ENCODE measurements at places on chromosomes 6 and 20.

DNA sequence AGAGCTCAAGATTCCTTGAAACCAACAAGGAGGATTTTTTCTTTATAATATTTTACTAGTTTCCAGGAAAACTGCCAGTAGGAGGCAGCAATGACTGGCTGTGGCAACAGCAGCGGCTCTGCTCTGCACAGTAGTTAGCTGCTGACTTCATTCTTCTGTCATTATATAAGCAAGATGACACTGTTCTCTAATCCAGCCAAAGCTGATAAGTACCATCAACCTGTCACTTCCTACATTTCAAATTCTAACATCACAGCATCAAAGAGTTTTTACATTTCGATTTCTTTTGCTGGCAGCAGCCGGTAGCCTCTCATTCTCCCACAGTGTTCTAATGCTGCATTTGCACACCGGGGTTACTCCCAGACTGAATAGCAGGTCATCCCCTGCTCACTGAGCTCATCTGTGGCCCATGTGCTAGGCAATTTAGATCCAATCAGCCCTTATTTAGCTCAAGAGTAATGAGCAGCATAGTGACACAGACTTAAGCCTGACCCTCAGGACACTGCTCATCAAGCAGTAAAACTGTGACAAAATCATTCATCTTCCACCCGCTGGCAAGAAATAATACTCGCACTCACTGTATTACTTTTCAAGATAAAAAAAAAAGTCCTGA, 67.8 kb downstream of the MMS22L start:
- DNase-seq = no peak

DNA sequence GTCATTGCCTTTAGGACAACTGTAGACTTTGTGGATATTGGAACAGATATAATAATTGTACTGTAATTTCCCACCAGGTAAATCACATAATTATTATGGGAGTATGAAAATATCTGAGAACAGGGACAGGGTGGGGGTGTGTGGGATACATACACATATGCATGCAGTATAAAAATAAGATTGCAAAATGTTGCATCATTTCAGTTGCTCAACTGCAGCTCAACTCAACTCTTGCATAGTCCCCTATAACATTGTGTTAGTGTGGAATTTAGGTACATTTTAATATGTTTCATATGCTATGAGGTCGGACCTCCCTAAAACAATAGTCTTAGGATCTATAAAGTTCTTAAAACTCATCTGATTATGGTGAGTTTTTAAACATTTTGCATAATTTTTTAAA, 275.0 kb upstream of the FLRT3 start:
- DNase-seq = no peak

DNA sequence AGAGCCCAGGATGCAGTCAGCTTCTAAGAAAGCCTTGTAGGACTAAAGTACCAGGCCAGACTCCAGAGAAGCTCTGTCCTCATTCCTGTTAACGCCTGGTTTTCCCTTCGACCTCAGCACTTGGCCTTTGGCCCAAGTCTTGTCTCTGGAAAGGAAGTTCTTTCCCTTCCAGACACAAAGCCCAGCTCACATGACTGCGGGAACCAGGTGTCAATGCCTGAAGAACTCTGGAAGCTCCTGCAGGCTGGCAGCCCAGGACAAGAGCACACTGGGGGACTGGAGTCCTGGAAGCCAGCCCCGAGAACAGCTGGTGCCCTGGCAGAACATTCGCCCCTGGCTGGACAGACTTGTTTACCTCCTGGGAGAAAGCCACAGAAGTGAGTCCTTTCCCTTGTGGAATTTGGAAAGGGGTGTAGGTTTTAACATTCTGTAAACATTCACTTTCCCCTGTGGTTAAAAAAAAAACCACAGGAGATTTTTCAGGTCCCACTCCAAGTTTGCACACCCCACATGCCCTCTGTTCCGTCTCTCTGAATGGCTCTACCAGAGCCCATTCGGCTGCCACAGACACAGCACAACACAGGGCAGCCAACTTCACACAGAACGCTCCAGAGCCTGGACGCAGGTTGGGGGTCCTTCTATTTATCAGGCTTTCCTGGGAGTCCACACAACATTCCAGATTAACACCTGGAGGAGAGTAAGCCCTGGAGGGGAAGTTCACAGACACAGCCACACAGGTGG, 18.1 kb downstream of the ACSS1 start:
- DNase-seq = no peak

GRCh38 chr20:15561707-15562404, 1011.4 kb downstream of the KIF16B start:
- DNase-seq = no peak

- no peak for DNase-seq
These were observed 132.7 kb downstream of the EDN1 start for GRCh38 chr6:12422848-12423247.

GRCh38 chr6:21710908-21711627, 117.5 kb downstream of the SOX4 start:
- DNase-seq = no peak

DNA sequence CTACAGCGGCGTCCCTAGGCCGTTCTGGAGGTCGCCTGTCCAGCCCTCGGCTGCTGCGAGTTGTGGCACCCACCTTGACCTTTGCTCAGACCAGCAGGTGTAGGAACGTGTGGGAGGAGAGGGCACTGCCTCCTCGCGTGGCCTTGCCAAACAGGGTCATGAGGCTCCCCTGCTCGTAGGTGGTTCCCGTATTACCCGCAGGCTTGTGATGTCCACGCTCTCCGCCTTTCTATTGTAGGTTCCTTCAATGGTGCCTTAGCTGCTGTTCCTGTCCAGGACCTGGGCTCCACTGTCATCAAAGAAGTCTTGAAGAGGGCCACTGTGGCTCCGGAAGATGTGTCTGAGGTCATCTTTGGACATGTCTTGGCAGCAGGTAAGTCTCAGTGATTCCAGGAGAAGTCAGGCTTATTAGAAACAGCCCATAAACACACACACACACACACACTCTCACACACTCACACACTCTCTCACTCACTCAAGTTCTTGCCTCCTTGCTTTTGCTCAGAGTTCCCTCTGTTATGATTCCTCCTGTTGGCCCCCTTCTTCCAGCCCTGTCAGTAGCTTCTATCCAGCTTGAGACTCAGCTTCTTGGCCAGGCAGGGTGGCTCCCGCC, 942 bp downstream of the ACAT2 start:
- DNase-seq = no peak

DNA sequence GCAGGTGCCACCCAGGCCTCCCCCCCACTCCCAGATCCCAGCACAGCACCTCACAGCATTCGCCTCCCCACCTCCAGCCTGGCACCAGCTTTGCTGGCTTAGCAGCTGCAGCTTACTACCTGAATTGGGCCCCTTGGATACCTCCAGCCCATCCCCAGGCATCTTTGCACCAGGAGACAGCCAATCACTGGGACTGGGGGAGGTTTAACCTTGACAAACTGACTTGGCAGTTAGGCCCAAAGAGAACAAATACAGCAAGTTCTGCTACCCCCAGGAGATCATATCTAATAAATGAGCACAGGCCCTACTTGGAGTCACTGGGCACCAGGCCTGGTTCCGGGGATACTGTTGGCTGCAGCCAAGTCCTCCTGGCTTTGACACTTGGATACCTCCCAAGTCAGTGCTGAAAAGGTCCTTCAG, 8.8 kb downstream of the PDRG1 start:
- DNase-seq = no peak

- DNase-seq = no peak
These were observed 112.1 kb upstream of the TMEM170B start for GRCh38 chr6:11425431-11425871.

- DNase-seq = no peak
These were observed 1162.2 kb upstream of the GJE1 start for GRCh38 chr6:140970485-140970884.

- no peak for DNase-seq
These were observed at the start of gene TREML1 for GRCh38 chr6:41153992-41154625. TSS of gene TREML1 (minus strand) at chr6:41154347. CDS start at chr6:41154288, 59 bp downstream.

All from stimulated activated CD4-positive, alpha-beta T cell treated with anti-CD3 and anti-CD28 coated beads, Interleukin-1b, Interleukin-23, amount 100 ng/mL, for 1 hour (primary cell).